ENCODE measurements at places on chromosomes 12 and 14.

- DNase-seq = no peak
Measured at GRCh38 chr14:67567654-67568053, 32.4 kb downstream of the PIGH start.

DNA sequence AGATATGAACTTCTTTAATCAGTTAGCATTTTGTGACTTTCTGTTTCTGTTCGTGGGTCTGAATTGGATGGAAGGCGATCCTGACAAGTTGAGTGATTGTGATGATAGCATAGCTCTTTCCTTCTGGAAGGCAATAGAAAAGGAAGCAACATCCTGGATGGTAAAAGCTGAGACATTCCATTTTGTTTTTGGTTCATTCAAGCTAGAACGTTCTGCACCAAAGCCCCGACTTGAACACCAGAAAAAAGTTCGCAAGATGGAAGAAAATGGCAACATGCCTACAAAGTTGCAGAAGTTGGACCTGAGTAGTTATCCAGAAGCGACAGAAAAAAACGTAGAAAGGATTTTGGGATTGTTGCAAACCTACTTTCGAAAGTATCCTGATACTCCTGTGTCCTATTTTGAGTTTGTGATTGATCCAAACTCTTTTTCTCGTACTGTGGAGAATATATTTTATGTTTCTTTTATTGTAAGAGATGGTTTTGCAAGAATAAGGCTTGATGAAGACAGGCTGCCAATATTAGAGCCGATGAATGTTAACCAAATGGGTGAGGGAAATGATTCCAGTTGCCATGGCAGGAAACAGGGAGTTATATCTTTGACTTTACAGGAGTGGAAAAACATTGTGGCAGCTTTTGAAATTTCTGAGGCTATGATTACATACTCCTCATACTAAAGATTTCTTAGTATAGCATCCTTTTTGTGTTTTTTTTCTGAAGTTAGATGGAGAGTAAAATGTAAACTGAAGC lies 896 bp downstream of the EID3 start:
- no peak for DNase-seq

GRCh38 chr14:87756661-87757060 lies 236.3 kb downstream of the GALC start:
- no peak for DNase-seq

- DNase-seq = no peak
Measured at GRCh38 chr14:94089479-94089878, 8.4 kb downstream of the IFI27L1 start.

DNA sequence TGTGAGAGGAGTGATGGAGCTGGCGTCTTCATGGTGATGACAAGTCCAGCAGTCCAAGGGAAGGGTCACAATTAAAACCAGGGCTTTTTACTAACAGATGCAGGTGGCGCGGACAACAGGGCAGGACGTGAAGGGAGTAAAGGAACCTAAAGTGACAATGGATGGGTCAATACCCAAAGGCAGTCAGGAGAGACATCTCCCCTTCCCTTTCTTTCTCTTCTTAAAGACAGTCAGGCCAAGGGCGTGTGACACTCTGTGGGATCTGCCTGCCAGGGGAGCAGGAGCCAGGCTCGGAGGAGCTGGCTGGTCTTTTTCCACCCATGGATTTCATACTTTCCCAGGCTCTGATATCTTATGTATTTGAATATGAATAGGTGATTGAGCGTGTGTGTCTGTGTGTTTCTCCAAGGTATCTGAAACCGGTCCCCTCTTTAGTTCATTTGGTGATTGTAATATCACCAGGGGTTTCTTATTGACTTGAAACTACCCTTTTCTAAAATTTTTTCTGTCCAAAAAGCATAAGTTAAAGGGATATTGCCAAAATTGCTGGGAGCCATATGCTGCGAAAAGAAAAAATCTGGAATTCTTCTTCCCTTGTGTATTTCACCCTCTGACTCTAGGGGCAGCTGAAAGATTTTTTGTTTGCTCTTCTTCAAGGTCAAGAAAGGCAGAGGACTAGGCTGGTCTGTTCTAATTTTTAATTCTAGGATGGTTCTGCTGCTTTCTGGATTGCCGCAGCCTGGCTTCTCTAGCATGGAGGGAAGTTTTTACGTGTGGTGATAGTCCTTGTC lies 61.8 kb downstream of the FBXL14 start:
- no peak for DNase-seq

DNA sequence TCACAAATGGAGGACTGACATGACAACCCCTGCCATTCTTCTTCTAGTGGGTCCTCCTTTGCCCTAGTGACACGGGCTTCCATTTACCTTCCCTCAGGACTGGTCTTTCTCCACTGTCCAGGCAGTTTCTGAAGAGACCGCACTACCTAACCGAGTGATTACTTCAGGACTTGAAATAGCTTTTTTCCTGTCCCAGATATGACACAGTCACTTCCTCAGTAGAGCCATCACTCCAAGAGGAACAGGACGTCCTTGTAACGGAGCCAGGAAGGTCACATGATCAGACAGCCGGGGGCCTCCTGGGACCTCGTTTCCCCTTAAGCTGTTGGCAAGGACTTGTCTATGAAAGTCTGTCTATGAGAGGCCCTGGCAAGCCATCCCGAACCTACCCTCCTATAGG lies 62.3 kb downstream of the FOS start:
- DNase-seq = no peak

DNA sequence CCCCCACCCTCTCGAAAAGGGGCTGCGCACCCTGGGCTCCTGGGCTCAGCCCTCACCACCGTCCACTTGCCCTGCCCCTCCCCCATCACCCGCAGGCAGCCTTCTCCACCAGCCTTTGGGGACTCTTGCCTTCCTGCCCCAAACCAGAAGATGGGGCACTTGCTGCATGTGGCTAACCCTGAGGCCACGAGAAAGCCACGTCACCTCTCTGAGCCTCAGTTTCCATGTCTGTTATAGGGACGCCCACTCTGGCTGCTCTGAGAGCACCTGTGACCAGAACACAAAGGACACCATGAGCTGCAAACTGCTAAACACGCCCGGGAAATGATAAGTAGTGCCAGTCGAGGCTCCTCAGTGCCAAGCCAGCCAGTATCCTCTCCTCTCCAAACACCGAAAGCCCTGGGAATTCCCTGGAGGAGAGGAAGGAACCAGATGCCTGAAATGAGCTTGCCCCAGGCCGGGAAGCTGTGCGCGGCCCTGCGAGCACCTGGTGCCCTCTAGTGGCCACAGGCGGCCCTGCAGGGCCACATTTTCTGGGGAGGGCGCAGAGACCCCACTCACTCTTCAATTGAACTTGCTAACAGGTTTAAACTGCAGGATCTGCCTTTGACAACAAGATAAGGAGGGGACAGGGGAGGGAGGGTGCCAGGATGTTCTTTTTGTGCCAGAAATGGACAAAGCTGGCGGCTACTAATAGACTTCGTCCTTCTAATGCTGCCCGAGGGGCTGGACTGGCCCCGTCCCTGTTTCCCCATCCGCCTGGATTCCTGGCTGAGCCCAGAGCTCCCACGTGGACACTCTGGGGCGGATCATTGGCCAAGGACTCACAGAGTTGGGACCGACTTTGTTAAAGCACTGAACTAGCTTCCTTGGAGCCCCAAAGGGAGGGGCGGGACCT lies 10.2 kb upstream of the SERPINA9 start:
- DNase-seq = no peak

DNA sequence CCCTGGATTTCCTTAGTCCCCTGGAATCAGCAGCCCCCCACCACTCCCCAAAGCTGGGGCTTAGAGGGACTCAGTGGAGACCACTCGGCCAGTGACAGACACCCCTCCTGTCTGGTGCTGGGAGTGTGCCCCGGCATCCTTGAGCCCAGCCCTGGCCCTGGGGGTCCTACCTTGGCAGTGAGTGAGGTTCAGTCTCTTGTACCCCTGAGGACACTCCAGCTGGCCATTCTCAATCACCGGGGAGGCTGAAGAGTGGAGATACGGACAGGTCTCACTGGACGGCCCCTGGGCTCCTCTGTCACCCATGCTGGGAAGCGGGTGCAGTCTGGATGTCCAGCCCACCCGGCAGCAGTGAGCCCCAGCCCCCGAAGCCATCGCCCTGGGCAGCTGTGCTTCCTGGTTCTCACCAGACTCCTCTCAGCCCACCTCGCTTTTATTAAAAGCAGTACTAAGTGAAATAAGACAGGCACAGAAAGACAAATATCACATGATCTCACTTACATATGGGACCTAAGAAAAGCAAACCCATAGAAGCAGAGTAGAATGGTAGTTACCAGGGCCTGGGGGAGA lies 42.3 kb downstream of the ISCA2 start:
- DNase-seq = no peak

DNA sequence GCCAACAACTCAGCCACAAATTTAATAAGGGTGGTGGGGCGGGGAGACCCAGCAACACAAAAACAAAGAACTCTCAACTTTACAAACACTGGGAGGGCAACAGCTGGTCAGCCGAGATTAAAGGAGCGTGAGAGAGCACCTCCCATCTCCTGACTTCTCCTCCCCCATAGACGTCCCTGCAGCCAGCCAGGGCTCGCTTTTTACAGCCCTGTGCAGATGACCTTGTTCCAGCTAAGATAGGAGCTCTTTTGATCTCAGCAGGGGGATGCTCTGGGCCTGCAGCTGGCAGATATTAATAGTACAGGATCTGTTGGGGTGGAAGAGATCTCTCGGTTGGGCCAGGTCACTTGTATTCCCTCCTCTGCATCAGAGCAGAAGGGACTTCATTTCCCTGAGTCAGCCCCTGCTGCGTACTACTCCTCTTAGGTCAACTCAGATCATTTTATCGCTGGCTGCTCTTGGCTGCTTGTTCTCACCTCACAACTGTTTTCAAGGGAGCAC lies 475.8 kb downstream of the RAD51B start:
- no peak for DNase-seq

DNA sequence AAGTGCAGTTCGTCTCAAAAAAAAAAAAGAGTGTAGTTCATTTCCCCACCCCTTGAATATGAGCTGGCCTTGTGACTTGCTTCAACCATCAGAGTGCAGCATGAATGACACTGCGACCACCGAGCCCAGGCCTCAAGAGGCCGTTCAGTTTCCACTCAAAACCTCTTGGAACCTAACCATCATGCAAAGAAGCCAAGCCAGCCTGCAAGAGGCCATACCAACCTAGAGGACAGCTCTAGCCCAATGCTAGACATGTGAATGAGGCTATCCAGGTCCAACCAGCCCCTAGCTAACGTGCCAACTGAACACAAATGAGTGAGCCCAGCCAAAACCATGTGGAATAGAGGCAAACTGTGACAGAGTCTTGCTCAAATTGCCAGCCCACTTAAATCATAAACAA lies 29.7 kb downstream of the R3HDM2 start:
- DNase-seq = no peak

GRCh38 chr14:74951443-74952179 lies 3.8 kb downstream of the PGF start:
- DNase-seq = no peak

- DNase-seq = no peak
Measured at GRCh38 chr14:57389646-57390036, 745 bp upstream of the NAA30 start.

DNA sequence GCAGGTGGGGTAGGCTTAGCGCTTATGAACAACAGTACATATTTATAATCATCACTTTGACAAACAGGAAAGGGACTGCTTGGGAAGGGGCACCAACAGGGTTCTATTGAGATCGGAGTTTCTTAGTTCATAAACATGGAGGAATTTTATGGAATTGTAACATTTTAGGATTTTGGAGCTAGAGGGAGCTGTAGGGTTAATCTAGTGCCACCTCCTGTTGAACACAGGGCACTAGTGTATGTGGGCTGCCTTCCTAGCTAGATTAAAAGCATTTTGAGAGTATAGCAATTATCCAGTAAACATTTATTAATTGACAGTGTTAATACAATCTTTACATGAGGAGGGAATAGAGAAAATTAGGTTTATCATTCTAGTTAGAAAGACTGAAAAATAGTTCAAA lies 23.1 kb upstream of the TBC1D30 start:
- no peak for DNase-seq

- DNase-seq = peak; percentile 89
Measured at GRCh38 chr14:103512701-103513611, 9.7 kb downstream of the CKB start.

DNA sequence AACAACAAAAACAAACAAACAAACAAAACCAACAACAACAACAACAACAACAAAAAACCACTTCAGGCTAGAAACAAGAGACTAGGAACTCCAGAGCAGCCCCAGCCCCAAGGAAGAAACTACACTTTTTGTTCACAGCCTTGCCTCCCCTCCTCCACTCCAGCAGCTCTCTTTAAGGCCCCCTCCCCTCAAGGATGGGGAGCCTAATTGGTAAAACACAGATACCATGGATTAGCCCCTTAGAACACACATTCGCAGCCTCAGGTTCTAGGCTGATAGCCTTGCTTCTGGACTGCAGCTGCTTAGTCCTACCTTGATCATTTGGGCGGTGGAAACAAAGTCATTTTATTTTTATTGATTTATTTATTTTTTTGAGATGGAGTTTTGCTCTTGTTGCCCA lies 11.9 kb upstream of the AVIL start:
- no peak for DNase-seq

- DNase-seq = no peak
Measured at GRCh38 chr14:103401223-103402214, 16.3 kb downstream of the MARK3 start.

- no peak for DNase-seq
Measured at GRCh38 chr12:71164166-71164565, 6.4 kb upstream of the TSPAN8 start.

- DNase-seq = peak; percentile 55
Measured at GRCh38 chr12:82099216-82099615, 259.0 kb downstream of the CCDC59 start.

DNA sequence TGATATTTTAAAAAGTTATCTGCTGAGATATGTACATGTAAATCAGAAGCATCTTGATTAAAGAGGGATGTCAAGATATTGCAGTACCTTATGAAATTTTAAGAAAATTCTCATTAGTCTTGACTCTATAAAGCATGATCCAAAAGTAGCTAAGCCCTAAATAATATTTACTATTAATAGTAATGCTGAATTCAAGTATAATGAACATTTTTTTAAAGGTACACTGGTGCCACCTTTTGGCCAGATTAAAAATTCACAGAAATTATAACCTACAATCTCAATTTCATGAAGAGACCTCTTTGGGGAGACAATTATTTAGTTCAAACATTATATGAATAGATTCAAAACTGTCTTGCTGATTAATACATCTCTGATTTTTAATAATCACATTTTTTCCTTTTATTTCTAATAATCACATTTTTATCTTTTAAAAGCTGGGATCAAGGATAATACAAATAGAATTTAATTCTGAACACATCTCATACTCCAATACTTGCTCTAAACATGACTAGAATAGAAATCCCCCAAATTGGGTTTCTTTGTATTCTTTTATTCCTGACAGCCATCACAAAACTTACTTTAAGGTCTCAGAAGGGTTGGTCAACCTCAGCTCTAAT lies 13.4 kb downstream of the AKAP5 start:
- DNase-seq = peak; percentile 15

GRCh38 chr12:80766210-80766609 lies 49.5 kb downstream of the MYF5 start:
- DNase-seq = no peak

GRCh38 chr12:67698672-67699581 lies 50.4 kb downstream of the DYRK2 start:
- no peak for DNase-seq

- DNase-seq = peak; percentile 21
Measured at GRCh38 chr12:70994217-70994788, 73.8 kb upstream of the PTPRR start.
